ENCODE measurements at places on chromosomes 3 and 15. TPM values are rescaled to one million over a fixed set of nuclear protein-coding genes. Genes with fewer than 3 reads are reported as not detected.
A peak's percentile ranks its signal among the peaks of the same experiment; 100 is the strongest.

DNA sequence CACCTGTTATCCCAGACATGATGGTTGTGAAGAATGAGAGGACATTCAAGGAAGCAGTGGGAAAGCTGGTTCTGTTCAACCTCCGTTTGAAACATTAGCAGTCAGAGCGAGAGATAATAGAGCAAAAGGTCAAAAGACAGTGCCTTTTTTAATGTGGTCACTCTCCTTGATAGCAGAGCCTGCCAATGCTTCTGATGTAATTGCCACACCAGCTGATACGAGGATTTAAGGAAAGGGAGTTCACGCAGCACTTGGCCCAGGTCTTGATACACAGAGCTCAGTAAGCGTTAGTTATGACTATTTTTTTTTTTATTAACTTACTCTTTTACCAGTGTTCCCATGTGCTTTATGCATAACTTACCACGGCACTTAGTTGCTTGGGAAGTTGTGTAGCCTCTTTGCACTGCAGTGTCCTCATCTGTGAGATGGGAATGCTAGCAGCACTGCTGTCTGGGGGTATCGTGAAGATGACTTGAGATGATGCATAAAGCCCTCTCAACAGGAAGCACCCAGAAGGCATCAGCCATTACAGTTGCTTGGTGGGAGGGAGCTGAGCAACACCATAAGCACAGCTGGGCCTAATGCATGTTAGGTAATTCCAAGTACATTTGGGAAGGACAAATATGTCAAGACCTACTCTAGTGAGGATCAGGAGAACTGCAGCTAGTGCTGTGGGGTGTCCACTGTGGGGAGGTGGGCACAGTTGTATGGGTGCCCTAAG lies 123.3 kb upstream of the RASGRP1 start:
- no peaks in the 10 kb centered on the region for H3K27me3 ChIP-seq
- no peak for DNase-seq
- H3K27ac ChIP-seq: no peak overlapping the region
- no peak overlapping the region for H3K4me3 ChIP-seq

GRCh38 chr3:128486681-128487537 lies 6.1 kb downstream of the GATA2 start:
- no peak overlapping the region for H3K27ac ChIP-seq
- peak overlapping the region; percentile 73 for H3K4me3 ChIP-seq
- no peaks in the 10 kb centered on the region for H3K36me3 ChIP-seq
- no peaks in the 10 kb centered on the region for H3K27me3 ChIP-seq
- no peaks in the 10 kb centered on the region for H3K4me1 ChIP-seq

The PPP1R2 gene
- polyA plus RNA-seq: 9.5 TPM

The AADACL2 gene
- not detected for polyA plus RNA-seq

The MCF2L2 gene
- polyA plus RNA-seq: 1.8 TPM

DNA sequence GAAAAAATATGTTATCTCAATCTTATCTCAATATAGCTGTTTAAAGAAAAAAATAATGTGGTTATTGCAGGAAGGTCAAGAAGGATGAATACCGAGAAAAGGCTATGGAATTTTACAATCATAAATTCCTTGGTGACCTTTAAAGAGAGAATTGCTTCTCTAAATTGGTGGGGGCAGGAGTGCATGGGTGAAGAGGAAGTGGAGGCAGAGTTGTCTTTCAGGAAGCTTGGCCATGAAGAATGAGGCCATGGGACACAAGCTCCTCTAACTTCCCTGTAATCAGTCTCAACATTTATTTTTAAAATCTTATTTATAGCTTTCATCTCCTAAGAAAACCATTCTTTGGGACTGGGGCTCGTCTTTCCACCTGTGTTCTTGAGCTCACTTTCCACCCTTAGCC lies 22.4 kb upstream of the ALDH1A2 start:
- H3K4me1 ChIP-seq: no peaks in the 10 kb centered on the region
- H3K36me3 ChIP-seq: no peaks in the 10 kb centered on the region
- H3K27me3 ChIP-seq: no peaks in the 10 kb centered on the region
- no peak for DNase-seq
- no peak overlapping the region for H3K4me3 ChIP-seq
- no peak overlapping the region for H3K27ac ChIP-seq

DNA sequence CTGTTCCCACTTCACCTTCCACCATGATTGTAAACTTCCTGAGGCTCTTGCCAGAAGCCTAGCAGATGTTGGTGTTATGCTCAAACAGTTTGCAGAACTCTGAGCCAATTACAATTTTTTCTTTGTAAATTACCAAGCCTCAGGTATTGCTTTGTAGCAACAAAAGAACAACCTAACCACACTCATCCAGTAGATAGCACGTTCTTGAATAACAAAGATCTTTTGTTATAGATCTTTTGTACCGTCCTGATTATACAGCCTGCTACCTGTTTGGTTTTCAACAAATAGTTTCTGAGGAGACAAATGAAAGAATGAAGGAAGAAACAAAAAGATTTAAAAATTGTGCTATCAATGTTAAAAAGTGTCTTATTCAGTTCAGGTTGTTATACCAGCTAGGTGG lies 474.7 kb upstream of the ALCAM start:
- H3K36me3 ChIP-seq: no peaks in the 10 kb centered on the region
- no peak overlapping the region for H3K27ac ChIP-seq
- no peaks in the 10 kb centered on the region for H3K4me1 ChIP-seq
- no peak for DNase-seq
- H3K4me3 ChIP-seq: no peak overlapping the region
- H3K27me3 ChIP-seq: no peaks in the 10 kb centered on the region

GRCh38 chr3:193522473-193522872 lies 32.2 kb downstream of the ATP13A4 start:
- H3K27ac ChIP-seq: no peak overlapping the region
- no peaks in the 10 kb centered on the region for H3K4me1 ChIP-seq
- no peak for DNase-seq
- no peaks in the 10 kb centered on the region for H3K27me3 ChIP-seq
- H3K4me3 ChIP-seq: no peak overlapping the region

DNA sequence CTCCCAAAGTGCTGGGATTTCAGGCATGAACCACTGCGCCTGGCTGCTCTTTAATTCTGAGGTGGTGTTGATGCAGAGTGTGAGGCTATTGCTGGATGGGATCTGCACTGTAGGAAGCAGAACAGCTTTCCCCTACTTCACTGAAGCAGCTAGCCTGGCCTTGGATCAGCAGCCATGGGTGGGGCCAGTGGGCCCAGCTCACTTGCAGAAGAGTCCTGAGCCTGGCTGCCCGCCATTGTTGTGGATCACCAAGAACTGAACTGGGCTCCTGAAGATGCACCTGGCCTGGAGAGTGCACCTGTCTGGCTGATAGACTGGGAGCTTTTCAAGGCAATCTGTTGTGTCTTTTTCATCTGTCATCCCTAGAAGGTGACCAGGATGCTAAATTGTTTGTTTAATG lies 11.9 kb downstream of the TLNRD1 start:
- no peaks in the 10 kb centered on the region for H3K4me1 ChIP-seq
- no peaks in the 10 kb centered on the region for H3K27me3 ChIP-seq
- no peak overlapping the region for H3K27ac ChIP-seq
- DNase-seq: no peak

DNA sequence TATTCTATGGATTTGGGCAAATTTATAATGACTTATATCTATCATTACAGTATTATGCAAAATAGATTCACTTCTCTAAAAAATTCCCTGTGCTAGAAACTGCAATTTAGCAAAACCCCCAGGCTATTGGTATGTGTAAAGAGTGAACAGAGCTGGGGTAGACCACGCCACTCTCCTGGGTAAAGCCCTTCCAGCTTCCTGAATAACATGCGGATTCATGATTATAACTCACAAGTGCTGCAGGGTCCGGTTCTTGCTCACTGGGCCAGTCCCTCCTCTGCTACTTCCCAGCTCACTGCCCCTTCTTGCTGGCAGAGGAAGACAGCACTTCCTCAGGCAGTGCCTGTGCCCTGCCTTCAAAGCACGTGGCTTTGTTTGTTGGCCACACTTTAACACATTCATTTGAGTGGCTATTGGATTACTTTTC lies 4.1 kb downstream of the CD80 start:
- no peak overlapping the region for H3K4me3 ChIP-seq
- no peaks in the 10 kb centered on the region for H3K4me1 ChIP-seq

The GP5 gene
- 0.05 TPM for polyA plus RNA-seq

- no peak for DNase-seq
- peaks cover 5% of the 10 kb centered on the region for H3K4me1 ChIP-seq
- no peaks in the 10 kb centered on the region for H3K27me3 ChIP-seq
- H3K4me3 ChIP-seq: no peak overlapping the region
- no peak overlapping the region for H3K27ac ChIP-seq
- H3K36me3 ChIP-seq: no peaks in the 10 kb centered on the region
Observed at GRCh38 chr3:30583973-30584372, 22.4 kb upstream of the TGFBR2 start.
